ENCODE measurements at places on chromosomes 3 and 15.

DNA sequence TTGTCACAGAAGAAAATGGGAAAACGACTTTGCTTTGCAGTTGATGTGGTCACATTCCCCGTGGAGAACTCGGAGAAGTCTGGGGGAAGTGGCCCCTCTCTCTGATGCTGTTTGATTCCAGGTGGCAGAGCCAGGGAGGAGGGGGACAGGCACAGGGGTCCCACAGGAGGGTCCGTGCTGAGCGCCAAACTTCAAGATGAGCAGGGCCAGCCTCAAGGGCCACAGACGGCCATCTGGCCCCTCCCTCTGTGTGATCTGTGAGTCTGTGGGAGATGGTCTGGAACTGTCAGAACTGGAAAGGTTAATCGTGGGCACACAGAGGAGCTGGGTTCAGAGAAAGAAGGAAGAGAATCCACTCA lies 23.1 kb upstream of the CORO2B start:
- no peak for DNase-seq

DNA sequence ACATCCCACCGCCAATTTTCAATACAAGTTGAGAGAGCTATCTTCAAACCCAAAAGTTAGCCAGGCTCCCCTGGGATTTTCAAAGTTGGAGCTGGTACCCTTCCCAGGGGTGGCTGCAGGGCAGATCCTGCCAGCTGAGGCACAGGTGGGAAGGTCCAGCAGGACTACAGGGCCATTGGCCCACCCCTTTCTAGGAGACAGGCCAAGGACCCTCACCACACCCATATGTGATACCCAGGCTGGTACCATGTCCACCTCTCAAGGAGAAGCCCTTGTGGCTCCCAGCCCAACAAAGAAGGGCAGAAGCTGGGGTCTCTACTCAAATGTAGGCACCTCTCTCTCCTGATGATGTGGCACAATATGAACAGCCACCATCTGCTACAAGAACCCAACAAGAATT lies 8.0 kb downstream of the POC1A start:
- no peak for DNase-seq

DNA sequence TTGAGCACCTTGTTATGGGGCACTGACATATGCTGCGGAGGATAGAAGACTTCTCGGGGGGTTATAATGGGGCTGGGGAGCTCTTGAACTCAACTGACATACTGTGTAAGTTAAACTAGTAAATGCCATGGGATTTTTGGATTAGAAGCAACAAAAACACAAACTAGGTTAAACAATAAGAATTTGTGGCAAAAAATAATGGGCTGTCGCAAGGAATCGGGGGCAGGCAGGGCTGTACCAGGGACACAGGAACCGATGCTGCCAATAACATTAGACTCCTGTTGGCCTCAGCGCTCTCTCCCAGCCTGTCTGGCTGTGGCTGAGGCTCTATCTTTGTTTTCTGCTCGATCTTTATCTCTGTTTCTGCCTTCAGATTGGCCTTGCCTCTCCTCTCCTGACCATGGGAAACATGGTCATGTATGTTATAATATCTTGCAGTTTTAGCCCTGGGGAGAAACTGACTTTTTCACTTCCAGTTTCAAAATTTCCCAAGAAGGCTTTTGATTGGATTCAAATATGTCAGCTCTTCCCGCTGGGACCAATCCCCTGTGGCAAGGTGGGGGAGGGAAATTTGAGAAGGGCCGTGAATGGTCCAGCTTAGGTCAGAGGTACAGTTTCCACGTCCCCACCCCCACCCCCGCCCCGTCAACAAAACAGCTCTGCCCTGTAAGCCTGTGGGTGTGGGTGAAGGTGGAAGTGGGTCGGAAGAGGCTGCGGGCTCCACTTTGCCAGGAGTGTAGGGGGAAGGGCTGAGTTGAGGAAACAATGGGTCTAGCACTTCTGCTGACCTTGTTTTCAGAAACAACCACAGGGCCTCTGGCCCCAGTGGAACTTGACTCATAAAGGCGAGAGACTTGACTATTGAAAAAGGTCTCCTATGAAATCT lies 161.1 kb upstream of the TBL1XR1 start:
- no peak for DNase-seq

DNA sequence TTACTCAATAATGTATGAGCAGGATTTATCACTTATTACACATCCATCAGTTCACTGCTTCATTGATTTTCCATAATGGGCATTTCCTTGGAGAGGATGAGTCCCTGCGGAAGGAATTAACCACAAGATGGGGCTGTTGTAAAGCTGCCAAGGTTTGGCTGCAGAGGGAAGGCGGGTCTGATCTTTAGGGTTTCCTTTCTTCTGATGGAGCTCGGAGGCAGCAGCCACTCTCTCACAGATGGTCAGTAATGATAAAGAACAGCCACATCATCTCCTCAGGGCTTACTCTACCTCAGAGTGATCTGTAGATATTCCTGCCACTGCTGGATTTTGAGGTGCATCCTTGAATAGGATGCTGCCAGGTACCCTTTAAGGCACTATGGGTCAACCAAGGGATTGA lies 115.2 kb downstream of the USP13 start:
- DNase-seq = no peak

DNA sequence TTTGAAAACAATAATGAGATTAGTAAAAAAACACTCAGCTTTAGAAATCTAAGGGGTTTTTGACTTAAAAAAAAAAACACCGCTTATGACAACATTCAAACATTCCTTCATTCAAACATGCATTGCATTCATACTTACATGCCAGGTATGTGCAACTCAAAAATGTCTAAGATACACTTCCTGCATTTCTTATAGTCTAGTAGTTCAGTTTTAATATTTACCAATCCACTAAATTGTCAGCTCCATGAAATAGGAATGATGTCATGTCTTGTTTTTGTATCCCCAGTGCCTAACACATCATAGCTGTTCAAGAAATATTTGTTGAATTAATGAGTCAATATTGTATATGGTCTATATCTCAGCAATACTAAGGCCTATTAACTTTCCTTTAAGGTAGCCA lies 51.7 kb downstream of the EIF4E3 start:
- no peak for DNase-seq

DNA sequence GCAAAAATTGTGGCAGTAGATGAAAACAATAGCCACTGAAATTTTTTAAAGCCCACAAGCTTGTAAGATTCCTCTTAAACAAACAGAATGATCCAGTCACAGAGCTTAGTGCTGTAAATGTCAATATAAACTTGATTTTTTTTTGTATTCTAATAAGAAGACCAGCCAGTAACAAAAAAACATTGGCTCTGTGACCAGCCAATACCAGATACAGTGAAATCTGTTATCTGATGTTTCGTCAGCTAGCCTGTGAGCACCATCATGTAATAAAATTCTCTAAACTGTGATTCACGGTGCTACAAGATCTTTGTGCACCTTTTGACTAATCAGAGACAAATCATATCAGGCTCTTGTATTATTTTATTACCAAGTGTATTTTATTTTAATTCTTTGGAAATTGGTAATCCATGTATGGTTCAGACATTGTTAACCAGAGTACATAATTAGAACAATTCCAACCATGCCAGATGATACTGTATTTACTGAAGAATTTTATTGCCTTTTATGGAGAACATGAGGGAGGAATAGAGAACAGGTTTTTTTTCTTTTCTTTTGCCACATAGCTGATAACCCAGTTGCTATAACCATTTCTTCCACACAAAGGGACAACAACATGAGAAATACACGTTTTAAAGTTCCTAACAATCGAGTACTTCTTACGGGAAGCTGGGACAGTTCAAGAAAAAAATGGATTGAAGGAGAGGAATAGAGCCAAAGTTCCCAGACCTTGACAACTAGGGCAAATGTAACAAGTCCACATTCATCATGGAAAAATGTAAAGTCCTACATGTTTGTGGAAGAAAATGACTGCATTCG lies 71.9 kb downstream of the FILIP1L start:
- DNase-seq = no peak

DNA sequence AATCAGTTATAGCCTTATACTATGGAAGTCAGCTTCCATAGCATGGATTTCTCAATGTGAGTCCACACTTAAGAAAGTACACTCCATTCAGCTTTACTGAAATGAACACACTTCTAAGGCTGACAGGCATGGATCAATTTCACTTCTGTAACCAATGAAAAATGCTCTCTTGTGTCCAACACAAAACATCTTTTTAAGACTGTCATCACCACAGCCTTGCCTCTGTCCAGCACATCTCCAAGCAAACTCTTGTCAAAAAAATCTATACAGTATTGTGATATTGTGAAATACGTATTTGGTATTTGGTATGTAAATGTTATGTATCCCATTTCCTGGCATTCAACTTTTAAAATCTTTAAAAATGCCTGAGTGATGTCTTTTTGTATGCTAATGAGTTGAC lies 208.7 kb downstream of the RAP2B start:
- DNase-seq = no peak

DNA sequence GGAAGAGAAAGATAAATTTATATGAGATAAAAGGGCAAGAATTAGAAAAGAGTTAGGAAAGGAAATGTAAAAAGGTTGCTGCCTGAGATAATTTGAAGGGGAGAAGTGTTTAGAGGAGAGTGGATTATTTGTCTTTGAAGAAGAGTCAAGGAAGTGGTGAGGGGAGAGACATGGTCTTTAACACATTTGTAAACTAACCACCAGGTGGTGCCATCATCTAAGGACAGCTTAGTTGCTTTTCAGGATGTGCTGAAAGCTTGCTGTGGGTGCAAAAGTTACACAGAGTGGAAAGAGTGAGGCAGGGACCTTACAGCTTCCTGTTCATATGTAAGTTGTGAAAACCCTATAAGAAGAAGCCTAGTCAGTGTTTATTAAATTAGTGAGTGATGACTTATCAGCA lies 114.1 kb upstream of the DNAJC19 start:
- DNase-seq = no peak

DNA sequence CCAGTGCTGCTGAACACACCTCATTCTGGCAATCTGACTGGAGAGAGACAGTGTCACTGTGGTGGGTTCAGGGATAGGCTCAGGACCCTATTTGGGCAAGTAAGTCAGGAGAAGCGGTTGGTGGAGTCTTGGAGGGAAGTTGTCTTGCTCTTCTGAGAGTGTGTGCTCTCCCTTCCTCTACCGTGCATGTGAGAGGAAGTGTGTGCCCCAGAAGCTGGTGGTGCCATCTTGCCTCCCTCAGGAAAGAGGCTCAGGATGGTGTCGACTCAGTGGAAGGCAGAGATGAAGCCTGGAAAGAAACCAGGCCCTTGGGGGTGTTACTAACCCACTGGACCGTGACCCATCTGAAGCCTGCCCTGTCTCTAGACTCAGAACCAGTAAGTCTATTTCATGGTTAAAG lies 6.8 kb upstream of the RARRES1 start:
- DNase-seq = no peak

DNA sequence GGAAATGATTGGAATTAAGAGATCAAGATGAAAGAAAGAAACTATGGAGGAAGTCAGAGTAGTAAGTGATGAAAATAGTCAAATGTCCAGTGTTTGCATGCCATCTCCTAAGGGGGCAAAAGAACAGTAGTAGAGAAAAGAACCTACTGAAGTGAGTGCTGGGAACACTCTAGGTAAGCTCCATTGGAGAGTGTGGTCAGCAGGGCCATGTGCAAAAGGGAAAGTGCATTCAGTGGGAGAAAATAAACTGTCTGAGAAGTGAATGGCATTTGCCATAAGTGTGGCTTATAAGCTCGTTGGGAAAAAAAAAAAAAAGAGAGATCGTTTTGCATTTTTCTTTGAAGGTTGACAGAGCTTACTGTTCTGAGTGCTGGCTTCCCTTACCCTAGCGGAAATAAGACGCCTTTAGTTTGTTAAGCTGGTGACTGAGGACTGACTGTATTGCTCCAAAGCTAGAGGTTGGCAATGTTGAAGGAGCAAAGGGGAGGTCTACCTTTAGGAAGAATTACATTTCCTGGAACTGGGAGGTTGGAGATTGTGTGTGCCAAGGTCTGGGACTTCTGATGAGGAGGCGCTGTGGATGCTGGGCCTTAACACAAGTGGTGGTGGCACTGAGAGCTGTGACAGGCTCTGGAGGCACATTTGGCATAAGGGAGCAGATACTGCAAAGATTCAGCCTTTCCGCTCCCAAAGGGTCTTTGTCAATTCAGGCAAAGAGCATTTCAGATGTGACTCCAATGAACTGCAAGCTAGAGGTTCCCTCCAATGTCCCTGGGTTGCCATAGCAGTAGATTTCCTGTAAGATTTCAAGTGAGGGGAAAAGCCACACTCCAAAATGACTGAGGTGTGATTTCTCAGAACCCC lies 287.8 kb upstream of the SATB1 start:
- DNase-seq = no peak

- DNase-seq = no peak
These were observed 146.3 kb downstream of the PLCL2 start for GRCh38 chr3:17030956-17031652.

GRCh38 chr15:97502038-97502437 lies 458.5 kb upstream of the ARRDC4 start:
- no peak for DNase-seq

DNA sequence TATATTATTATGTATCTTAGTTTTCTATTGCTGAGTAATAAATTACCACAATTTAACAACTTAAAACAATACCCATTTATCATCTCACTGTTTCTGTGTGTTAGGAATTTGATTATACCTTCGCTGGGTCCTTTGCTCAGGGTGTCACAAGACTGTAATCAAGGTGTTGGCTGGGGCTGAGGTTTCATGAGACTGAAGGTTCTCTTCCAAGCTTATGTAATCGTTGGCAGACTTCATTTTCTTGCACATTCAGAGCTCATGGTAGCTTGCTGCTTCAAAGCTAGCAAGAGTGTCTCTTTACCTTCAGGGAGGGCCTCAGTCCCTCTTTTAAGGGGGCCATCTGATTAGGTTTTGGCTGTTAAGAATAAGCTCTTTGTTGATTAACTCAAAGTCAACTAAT lies 293.1 kb downstream of the POLQ start:
- DNase-seq = no peak

DNA sequence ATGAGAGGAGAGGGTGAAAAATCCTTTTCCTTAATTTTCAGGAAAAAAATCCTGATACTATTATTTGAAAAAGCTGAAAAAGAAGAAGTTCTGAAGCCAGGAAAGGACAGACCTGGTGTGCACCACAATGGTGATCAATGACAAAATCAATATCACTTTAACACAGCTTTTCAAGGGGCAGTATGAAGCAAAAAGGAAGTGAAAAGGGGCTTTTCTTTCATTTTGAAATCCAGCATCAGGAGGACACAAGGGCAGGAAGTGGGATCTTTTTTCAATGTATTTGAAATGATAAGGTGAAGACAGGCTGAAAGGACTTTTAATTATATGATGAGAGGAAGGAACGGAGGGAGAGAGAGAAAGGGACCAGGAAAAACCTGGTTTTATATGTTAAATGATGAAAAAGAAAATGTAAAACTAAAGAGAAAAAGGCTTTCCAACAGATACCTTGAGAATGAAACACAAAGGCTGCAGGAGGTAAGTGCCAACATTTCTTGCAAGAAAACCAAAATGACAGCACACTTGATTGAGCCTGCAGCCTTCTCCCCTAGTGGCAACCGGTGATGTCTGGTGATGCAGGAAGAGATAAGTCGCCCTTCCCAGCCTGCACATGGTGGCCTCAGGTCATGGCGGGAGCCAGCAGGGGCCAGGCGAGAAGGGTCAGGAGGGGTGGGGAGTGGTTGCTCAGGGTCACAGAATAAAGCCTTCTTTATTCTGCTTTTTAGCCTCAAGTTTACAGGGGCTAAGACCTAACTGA lies 236.7 kb upstream of the WNT5A start:
- no peak for DNase-seq

- DNase-seq = no peak
These were observed 680 bp downstream of the POC1A start for GRCh38 chr3:52153389-52154096.

Data from stimulated activated CD4-positive, alpha-beta T cell treated with anti-CD3 and anti-CD28 coated beads, Interleukin-1b, Interleukin-23, amount 100 ng/mL, for 24 hours (primary cell).